ENCODE measurements at places on chromosomes 16 and 17.

GRCh38 chr16:57529391-57530103 is 6.8 kb downstream of the CCDC102A start:
- no peak for DNase-seq

GRCh38 chr16:85923153-85924021 is 24.4 kb downstream of the IRF8 start:
- DNase-seq = no peak

DNA sequence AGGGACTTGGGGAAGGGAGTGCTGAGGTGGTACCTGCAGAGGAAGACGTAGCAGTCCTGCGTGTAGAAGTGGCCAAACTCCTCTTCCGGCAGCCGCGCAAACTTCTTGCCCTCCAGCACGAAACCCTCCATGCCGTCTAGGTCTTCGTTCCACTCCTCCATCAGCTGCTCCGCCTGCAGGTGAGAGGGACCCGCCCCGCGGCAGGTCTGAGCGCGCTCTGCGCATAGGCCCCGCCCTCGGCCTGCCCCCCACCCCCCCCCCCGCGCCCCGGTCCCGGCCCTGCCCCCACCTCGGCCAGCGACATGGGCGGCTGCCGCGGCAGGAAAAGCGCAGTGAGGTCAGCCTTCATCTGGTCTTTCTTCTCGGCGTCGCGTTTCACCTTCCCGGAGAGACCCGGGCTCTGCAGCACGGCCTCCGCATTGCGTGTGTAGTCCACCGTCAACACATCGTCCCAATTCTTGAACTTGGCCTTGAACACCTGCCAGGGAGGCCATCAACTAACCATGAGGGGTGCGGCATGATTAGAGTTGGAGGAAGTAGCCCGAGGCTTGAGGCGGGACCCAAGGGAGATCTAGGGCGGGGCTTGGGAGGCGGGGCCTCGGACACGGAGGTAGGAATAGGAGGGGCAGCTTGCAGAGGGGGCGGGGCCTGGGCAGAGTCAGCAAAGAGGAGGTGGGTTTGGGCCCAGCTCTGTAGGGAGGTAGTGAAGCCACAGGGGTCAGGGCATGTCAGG is 11.5 kb downstream of the FLII start:
- DNase-seq = peak; percentile 72

- no peak for DNase-seq
Measured at GRCh38 chr17:72466199-72466598, 345.4 kb downstream of the SOX9 start.

DNA sequence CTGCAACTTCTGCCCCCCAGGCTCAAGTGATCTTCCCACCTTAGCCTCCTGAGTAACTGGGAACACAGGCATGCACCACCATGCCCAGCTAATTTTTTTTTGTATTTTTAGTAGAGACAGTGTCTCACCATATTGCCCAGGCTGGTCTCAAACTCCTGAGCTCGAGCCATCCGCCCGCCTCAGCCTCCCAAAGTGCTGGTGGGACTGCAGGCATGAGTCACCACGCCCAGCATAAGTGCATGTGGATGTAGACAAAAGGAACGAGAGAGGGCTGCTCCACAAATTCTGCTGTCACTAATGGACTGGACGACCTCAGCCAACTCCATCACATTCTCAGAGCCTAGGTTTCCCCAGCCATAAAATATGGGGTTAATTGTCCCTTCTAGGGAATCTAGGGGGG is 7.7 kb upstream of the SP2 start:
- no peak for DNase-seq

DNA sequence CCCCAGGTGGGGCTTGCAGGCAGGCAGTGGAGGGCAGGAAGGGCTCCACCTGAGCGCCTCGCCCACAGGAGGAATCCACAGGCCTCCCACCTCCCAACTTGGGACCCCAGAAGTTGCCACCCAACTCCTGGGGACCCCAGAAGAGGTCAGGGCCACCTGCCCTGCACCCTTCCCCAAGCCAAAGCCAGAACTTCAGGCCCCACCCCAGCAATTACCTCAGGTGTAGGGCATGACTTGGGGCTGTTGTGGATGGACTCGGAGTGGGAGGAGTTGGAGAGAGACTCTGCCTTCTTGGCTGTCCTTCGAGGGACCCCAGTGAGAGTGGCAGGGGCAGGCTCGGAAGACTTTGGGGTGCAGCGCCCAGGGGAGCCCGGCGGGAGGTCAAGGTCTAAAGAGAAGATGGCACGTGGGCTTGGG is 10.5 kb downstream of the TSPOAP1 start:
- DNase-seq = peak; percentile 23

- peak; percentile 48 for DNase-seq
Measured at GRCh38 chr16:56609463-56609921, 1.1 kb downstream of the MT2A start.

- no peak for DNase-seq
Measured at GRCh38 chr17:54836723-54837462, 63.8 kb upstream of the TOM1L1 start.

DNA sequence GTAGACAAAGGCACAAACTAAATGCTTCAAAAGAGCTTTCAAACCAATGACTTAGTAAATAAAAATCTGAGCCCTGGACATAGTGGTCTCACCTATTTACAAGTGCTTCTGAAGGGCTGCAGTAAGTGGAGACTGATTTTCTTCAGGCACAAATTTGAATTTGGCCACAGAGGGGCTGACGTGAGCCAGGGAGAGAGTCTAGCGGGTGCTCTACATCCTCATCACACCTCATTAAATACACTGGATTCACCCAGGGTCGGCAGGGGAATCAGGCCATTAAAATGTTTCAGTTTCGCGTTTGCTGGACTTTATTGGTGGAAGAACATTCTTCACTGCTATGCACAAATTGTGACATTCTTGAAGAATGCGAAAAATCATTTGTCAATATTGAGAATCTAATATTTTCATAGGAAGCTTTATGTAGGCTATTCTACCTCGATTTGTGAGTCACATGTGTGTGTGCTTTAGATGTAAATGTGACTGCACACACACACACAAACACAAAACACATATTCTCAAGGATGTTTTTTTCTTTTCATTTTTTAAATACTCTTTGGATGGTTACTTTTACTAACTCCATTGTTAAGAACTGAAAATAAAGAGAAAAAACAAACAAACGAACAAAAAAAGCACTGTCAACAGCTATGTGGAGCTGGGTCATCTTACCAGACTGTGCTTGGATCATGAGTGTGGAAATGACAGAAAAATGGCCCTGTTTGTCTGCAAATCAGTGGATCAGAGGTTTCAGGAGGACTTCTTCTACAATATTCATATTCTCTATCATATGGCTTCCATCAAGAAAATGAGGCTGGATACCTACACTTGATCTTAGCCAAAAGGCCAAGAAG is 58.9 kb downstream of the CDH11 start:
- DNase-seq = no peak

- DNase-seq = peak; percentile 82
Measured at GRCh38 chr16:50665128-50665878, 15.8 kb downstream of the SNX20 start.

GRCh38 chr16:947255-947921 is 23.4 kb downstream of the LMF1 start:
- no peak for DNase-seq

GRCh38 chr17:2478458-2478857 is 33.2 kb downstream of the METTL16 start:
- DNase-seq = no peak

- DNase-seq = no peak
Measured at GRCh38 chr17:56076980-56077379, 76.3 kb upstream of the ANKFN1 start.

GRCh38 chr16:53892155-53892554 is 188.2 kb downstream of the FTO start:
- no peak for DNase-seq

GRCh38 chr16:600781-601180 is 10.9 kb downstream of the RAB40C start:
- no peak for DNase-seq

DNA sequence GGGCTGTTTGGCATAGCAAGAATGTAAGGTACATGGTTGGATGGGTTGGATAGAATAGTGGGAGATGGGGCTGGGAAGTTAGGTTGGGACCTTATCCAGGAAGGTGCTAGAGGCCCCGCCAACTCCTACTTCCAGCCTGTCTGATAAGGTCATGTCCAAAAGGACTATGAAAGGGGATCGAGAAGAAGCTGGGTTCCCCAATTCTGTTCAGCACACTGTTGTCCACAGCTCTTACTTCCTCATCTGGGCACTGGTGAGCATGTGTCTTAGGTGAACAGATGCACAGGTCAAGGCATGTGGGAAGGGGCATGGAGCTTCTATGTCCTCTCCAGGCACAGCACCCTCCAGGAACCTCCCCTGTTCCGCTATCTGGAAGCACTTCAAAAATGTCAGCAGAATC is 5.6 kb upstream of the ULK2 start:
- DNase-seq = no peak

DNA sequence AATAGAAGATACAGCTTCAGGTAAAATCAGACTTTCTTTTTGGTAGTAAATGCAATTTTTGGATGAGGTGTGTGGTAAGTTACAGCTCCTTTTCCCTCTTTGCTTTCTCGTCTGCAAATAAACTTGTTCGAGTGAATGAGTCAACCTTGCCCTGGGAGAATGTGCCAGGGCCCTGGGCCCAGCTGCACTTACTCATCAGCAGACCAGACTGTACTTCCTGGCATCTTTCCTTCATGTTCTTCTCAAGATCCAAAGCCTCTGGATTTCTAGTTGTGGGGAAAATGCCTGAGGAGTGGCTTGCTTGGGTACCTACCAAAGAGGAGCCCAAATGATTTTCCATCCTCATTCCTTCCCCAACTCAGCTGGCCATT is 5.4 kb upstream of the G6PC1 start:
- peak; percentile 63 for DNase-seq

DNA sequence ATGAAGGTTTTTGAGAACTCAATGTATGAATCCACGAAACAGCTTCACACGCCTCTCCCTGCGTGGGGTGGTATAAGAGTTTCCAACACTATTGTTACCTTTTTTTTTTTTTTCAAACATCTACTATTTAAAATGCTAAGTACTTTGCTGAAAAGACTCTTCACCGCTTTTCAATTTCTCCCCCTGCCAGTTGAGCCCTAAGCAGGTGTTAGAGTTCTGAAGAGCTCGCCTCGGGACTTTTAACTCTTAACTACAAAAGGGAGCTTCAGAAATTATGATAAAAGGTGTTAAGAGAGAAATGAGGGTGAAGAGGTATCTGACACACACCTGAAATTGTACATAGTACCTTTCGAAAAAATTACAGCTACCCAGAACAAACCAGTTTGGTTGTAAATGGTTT is 20.9 kb upstream of the PSMD7 start:
- no peak for DNase-seq

DNA sequence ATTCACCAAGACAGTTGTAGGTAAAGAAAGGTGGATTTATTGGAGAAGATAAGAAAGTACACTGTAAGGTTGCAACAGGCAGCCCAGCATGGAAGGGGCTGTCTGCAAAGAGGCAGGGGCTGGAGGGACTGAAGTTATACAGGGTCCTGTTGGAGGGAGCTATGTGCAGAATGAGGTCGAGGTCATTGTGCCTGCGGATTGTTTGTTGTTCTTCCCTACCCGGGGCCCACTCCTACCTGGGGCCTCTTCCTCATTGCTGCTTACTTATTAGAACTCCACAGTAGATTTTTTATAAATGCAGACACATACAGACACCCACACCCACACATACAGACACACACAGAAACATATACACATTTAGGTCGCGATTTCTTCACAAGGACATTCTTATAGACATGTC is 466.2 kb downstream of the MAF start:
- DNase-seq = no peak

DNA sequence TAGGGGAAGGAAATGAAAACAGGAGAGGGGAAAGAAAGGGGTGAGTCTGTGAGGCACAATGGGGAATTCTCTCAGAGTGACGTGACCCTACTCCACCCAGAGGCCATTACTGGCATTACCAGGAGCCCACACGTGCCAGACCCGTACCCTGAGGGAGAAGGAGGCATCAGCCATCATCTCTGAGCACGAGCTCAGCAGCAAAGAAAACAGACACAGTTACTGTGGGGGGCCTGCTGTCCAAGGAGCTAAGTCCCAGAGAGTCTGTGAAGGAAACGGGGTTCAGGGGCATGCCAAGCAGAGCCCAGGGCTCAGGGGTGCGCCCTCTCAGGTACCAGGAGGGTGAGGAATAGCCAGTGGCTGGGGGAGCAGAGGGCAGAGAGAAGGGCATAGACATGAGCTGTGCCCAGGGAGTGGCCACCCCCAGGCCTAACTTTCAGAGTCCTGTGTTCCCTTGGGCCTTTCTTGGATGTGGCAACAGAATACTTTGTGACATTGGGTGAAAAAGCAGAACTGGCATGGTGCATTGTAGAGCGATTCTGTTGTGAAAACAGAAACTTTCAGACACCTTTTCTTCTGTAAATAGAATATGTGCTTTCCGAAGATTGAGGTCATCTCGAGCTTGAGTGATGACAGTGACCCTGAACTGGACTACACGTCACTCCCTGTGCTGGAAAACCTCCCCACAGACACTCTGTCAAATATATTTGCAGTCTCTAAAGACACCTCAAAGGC is 11.3 kb downstream of the TAF1C start:
- no peak for DNase-seq

GRCh38 chr17:4576729-4577322 is 7.5 kb upstream of the SMTNL2 start:
- no peak for DNase-seq

GRCh38 chr17:80843741-80844156 is 147.9 kb upstream of the CHMP6 start:
- no peak for DNase-seq

GRCh38 chr17:19703828-19704613 is 12.4 kb downstream of the SLC47A2 start:
- peak; percentile 55 for DNase-seq

GRCh38 chr17:46010597-46011186 is 11.6 kb downstream of the STH start:
- DNase-seq = no peak

DNA sequence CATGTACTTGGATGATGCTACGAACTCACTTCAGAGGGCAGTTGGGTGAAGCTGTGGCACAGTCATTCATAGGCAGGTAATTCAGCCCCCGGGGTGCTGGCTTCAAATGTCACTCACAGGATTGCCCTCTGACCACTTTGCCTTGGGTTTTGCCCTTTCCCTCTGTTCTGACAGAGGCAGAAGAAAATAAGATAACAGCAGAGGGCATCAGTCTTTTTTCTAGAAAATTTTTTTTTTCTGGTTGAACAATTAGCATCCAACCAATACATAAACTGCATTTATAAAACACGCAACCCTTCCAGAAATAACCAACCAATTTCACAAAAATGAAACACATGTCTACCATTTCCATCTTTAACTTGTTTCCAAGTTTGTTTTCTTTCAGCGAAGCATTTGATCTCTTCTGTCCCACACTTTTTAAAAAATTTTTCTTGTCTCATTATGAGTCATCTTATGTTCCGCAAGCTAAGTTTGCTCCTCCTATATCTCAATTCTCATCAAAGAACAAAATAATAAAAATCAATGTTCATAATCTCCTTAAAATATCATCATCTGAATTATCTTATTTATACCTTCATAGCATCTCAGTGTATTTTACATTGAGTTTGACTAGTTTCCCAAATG is 15.6 kb downstream of the NACA2 start:
- no peak for DNase-seq

Data from left ventricle myocardium superior (tissue), 1 donor.